ENCODE measurements at places on chromosomes 2 and 18. TPM values are rescaled to one million over a fixed set of nuclear protein-coding genes. Genes with fewer than 3 reads are reported as not detected.
A peak's percentile ranks its signal among the peaks of the same experiment; 100 is the strongest.

GLB1L gene
- total RNA-seq = 0.94 TPM

SERPINB3 gene
- not detected for total RNA-seq

BCL11A gene
- total RNA-seq = 9.2 TPM

ACMSD gene
- not detected for total RNA-seq

NTSR2 gene
- total RNA-seq = not detected

DPYSL5 gene
- total RNA-seq = not detected

MRO gene
- not detected for total RNA-seq

ABCG8 gene
- not detected for total RNA-seq

CCDC68 gene
- total RNA-seq = not detected

UPP2 gene
- not detected for total RNA-seq

DNA sequence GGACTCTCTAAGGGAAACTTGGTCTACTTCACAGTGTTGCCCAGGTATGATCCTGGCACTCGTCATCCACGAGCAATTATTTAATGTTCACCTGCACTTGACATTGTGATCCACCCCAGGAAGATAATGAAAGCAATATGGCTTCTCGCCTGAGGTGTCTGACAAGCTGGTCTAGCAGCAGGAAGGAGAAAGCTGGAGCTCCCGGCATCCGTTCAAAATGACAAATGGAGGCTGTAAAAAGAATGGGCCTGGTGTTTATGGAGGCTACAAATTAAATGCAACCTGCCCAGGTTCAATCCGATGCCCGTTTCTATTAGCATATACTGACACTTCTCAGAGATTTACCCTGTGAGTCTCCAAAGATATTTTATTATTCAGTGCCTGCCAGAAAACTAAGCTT, 317.6 kb downstream of the CTNNA2 start:
- DNase-seq = no peak

- DNase-seq = no peak
These were observed 657.8 kb upstream of the LINC00305 start for GRCh38 chr18:64806691-64807090.

- no peak for DNase-seq
These were observed 90.1 kb upstream of the LRP1B start for GRCh38 chr2:142220901-142221300.

DNA sequence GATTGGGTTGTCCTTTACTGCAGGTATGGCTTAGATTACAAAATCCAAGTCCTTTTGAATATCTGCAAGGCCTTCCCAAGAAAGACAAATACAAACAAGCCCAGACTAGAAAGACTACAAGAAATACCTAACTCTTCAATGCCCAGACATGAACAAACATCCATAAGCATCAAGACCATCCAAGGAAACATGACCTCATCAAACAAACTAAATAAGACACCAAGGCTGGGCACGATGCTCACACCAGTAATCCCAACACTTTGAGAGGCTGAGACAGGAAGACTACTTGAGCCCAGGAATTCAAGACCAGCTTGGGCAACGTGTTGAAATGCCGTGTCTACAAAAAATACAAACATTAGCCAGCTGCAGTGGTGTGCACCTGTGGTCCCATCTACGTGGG, 31.7 kb downstream of the MAP4K3 start:
- no peak for DNase-seq

GRCh38 chr2:157327200-157327599, 1.6 kb upstream of the ERMN start:
- no peak for DNase-seq

DNA sequence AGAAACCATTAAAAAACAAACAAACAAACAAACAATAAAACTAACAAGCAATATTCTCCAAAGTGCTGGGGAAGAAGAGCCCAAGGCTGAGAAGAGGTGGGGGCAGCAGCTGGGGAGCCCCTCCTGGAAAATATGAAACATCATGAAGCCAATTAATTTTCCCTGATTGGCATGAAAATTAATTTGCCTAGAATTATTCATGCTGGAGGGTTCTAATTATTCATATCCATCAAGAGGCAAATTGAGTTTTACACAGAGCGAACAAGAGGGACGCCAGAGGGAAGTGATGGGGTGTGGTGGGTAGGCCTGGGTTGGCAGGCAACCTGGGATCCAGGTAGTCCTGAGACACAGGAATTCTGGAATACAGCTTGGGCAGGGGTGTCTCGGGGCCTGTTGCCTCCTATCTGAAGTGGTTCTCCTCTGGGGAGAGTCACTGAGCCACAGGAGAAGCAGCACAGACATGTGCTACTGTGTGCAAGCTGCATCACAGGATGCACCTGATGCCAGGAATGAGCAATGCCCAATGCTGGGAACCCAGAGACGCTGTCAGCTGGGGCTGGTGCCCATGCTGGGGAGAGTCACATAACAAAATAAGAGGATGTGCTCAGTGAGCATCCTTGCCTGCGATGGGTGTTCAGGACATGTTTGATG, 100.5 kb downstream of the TEX51 start:
- no peak for DNase-seq

DNA sequence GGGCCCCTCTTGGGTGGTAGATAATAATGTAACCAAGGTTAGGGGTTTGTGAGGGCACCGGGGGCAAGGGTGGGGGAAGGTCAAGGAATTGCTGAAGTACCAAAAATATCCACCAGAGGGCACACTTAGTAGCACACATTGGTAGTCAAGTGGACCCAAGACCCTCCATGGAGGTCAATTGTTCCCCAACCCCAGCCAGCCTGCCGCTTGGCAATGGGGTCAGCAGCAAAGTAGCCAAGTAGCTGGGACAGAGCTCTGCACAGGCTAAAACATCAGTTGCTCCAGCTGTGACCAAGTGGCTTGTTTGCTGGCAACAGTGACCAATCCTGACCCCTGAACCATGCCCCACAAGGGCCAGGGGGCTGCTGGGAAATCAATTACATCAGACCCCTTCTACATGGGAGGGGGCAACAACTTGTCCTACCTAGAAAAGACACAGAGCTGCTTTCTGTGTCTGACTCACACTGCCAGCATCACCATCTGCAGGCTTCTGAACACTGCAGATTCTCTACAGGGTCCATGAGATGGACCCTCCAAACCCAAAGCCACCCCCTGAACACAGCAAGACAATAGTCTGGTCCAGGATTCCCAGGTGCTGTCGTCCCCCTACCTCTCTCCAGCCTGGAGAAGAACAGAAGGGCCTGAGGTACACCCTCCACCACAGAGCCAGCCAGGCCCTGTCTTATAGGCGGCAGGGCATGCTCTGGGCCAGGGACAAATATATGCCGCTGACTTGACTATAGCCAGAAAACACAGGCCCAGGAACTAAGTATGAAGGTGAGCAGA, 76.0 kb downstream of the EMX1 start:
- DNase-seq = no peak

DNA sequence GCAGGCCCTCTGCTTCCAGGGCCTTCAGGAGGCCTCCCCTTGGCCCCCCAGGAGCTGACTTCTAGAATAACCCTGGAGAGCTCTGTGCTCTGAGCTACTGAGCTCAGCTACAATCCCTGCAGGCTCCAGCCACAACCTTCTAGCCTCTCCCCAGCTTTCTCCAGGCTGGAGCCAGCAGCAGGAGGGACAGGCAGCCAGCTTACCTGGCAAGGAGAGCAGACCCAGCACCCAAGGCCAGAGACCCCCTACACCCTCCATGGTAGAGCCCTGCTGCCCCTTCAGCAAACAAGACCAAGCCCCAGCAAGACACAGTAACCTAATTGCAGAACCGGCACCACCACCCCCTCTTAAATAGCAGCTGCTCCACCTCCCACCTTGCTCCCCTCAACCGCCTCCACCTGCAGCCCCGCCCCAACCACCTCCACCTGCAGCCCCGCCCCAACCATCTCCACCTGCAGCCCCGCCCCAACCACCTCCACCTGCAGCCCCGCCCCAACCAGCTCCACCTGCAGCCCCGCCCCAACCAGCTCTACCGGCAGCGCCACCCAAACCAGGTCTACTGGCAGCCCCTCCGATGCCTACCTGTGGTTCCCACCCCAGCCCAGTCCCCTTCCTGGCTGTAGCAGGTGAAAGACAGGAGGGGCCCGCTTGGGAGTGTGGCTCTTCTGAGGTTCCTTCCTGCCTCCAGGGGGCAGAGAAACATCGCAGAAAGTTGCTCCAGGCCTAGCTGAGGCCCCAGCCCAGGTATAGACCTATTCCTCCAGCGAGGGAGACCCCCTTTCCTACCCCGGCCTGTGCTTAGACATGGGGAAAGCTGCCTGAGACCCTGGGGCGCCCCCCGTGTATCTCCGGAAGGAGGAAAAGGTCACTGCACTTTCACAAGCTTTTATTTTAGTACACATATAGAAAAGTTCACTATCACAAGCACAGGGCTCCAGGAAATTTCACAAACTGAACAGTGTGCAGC, at the start of gene ASTL:
Gene ASTL (minus strand): TSS at position 324 of the 967 bp plus-strand sequence. CDS start 66 bp downstream, at position 258.
- DNase-seq = peak; percentile 56

DNA sequence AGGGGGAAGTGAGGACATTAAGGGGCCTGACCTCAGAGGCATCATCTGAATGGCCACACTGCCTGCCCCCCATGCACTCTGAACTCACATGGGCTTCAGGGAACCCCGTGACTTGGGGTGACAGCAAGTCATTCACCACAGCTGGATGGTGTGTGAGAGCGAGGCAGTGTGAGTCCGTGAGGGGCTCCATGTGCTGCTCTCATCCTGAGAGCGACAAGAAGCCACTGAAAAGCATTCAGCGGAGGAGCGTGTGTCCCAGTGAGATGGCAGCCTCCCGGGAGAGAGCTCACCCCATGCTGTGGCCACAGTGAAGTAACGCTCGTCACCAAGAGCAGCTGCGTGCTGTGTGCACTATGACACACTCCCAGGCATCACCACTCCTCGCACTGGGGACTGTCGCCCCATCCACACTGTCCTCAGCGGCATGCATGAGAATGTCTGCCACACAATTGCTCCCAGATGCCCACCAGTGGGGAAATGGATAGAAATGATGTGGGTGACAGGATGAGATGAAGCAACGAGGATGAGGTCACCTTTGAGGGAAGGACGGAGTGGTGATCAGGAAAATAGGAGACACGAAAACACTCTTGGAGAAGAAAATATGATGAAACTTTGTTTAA, 213.0 kb upstream of the RAB6C start:
- DNase-seq = no peak

- no peak for DNase-seq
These were observed 732 bp upstream of the ANXA4 start for GRCh38 chr2:69741229-69741574.

DNA sequence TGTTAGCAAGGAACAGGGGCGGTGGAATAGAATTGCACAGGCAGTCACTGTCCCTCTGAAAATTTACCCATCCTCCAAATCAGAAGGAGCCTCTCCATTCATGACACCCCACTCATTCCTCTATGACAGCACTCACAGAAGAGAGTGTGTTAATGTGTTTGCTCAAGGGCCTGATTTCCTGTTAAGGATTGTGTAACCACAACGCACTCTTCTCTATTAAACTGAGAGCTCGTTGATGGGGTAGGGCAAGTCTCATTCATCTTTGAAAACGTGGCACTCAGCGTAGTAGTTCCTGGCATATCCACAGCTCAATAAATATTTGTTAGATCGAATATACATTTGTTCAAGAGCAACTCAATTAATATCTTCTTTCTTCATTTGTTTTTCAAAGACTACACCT, 106.4 kb downstream of the VAPA start:
- DNase-seq = no peak

DNA sequence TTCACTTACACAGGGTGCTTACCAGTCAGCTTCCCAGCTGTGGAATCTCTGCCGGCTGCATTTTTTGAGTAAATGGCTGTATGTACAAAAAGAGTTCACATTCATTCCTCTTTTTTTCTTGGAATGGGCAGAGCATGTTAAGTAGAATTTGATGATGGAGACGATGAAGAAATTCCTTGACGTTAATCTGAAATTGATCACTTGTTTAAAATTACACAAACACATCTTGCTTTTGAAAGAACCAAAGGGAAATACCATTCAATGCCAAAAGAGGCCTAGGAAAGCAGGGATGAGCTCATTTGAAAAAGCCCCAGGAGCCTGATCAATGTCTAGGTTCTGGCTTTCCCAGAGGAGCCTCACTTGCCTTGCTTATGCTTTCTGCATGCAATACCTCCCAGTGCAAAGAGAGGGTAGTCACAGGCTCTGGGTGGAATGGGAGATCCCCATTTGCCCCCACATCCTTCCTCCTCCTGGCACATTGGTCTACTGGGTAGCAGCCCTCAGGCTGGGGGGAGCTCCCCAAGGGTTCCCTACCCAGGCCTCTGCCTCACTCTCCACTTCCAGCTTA, 12.3 kb upstream of the SMAD7 start:
- no peak for DNase-seq

GRCh38 chr2:158174495-158174894, 72.8 kb downstream of the UPP2 start:
- DNase-seq = no peak

GRCh38 chr18:11570073-11570588, 39.3 kb upstream of the SLC35G4 start:
- no peak for DNase-seq

DNA sequence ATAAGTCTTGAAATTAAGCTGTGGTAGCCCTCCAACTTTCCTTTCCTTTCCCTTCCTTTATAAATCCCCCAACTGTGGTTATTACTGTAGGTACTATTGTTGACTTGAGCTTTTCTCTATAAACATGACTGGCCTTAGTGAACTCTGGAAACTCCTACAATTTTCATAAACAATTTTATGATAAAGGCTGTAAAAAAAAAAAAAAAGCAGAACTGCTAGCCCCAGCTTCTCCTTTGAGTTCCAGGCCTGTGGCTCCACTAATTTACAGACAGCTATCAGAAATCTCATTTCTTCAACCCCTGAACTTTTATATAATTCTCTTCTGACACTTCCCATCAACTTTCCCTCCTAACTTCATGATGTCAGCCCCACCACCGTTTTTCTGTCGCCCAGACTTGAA, 174.3 kb downstream of the IKZF2 start:
- no peak for DNase-seq

DNA sequence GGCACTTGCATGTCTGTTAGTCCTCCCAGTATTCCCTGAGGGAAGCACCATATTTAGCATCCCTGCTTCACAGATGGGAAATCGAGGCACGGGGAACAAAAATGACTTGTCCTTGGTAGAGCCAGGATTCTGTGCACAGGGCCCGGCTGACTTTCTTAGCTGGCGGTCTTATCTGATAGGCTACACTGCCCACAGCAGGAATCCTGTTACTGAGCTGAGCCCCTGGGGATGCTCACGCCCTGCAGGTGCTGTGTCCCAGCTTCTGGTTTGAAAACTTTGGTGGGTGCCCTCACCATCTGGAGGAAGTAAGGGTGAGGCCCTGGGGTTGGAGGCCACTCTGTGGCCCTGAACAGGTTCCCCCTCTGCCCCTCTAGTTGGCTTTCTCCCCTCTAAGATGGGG, 68.4 kb upstream of the MCFD2 start:
- no peak for DNase-seq

GRCh38 chr2:106959975-106960682, 74.2 kb upstream of the ST6GAL2 start:
- no peak for DNase-seq

Data from T-helper 17 cell (primary cell).